NCI-H1092 (cell line): ENCODE measurements at places on chromosomes 13 and 19.

DNA sequence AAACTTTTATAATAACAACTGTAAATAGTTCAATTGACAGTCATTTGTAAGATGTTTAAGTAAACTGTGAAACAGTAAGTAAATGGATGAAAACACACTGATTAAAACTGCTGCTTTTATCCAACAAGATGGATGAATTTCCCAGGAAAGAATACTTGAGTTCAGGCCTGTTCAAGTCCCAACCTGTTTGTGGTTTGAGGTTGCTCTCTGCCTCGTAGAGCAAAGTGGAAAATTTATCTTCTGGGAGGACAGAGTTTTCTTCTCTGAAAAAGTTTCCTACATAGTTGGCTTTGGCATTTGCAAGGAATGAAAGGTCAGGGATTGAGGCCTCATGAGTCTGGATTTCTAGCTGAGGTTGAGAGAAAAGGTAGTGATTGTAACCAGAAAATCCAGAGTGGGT lies 15.2 kb upstream of the ZNF543 start:
- DNase-seq, result no peak

DNA sequence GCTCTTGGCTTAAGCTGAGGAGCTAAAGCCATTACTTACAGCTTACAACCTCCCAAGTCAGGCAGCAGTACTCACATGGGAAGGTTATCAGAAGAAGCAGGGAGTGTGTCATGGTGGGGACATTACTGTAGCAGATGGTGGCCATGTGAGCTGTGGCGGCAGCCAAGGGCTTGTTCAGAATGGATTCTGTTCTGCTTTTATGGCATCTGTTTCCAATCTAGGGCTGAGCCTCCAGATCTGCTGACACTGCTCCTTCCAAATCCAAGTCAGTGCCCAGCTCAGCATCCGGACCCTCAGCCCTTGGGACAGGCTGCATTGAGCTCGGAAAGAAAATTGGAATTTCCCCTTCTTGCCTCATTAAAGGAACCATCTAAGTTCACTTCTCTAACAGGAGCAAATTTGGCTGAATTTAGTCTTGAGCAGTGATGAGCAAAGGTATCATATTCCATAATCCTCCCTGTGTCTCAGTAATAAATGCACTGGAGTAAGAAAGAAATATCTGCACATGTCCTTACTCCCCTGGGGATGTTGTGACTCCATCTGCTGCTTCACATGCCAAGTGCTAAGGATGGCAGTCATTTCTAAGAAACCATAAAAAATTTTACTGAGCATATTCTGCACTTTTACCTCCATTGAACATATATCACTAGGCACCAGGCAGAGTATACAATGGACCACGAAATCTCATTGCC lies 73.9 kb downstream of the KCTD12 start:
- DNase-seq, result no peak

DNA sequence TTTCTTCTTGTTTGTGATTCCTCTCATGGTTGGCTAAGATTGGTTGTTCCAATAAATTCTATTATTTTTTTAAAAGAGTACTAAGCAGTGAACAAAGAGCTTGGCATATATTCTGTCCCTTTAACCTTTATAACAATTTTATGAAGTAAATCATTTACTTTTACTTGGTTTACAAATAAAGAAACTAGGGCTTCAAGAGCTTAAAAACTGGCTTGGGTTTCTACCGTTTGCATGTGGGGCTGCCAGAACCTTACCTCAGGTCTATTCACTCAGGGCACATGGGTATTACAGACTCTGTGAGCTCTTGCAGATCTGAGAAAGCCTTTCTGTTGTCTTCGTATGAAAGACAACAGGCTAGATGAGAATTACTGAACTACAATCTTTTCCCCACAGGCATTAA lies 13.3 kb downstream of the N4BP2L1 start:
- DNase-seq, result no peak

DNA sequence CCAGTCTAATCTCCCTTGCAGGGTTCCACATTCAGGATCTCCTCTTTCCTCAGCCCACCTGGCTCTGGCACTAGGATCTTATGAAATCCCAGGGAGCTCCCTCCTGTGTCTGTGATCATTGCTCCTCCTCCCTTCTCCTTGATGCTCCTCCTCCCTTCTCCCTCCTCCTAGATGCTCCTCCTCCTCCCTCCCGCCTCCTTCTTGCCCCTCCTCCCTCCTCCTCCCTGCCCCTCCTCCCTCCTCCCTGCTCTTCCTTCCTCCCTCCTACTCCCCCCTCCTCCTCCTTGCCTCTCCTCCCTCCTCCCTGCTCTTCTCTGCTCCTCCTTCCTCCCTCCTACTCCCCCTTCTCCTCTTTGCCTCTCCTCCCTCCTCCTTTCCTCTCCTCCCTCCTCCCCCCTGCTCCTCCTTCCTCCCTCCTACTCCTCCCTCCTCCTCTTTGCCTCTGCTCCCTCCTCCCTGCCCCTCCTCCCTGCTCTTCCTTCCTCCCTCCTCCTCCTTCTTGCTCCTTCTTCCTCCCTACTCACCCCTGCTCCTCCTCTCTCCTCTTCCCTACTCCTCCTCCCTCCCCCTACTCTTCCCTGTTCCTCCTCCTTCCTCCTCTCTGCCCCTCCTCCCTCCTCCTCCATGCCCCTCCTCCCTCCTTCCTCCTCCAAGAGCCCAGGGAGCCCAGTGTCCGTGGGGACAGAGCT lies 14.9 kb upstream of the ZBTB7A start:
- no peak for DNase-seq

DNA sequence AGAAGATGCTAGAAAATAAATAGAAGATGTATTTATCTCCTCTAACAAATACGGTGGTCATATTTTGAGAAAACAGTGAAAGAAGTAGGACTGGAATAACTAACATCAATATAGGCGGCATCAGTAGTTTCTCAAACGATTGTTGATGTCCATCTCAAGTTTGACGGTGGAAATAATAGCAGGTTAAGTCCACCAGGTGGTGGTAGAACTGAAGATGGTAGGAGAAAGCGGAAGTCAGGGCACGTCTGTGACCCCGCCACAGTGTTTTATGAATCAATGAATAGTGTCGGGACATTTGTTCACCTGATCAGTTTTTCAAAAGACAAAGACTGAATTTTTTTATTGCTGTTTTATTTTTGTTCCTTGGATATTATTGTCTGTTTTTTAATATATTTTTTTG lies 706.4 kb upstream of the SLC10A2 start:
- DNase-seq, result no peak
